Stimulated activated CD8-positive, alpha-beta memory T cell treated with anti-CD3 and anti-CD28 coated beads, Interleukin-4, amount 100 ng/mL, for 1 hour (primary cell): ENCODE measurements at places on chromosomes 4 and X.

GRCh38 chr4:98653890-98654867 is 4.2 kb downstream of the TSPAN5 start:
- no peak for DNase-seq

DNA sequence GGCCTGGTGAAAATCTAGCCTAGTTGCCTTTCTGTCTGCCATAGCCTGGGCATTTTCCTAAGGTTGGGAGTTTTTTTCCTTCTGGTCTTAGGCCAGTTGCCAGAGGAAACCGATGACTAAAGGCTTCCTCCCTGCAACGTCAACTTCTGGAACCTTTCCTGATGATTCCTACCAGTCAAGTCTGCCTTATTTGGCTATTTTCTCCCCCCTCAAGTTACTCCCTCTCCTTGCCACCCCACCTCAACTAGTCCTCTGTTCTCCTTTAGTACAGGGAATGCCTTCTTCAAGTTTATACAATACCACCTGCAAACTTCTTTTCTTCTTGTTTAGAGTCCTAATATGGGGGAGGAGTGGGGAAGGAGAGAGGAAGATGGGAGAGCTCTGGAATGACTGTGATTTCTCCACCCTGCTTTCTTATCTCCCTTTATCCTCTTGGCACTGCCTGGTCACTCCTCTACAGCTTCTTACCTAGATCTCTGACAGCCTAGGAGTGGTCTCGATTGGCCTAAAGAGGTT is 10.6 kb downstream of the MSN start:
- no peak for DNase-seq

- no peak for DNase-seq
These were observed 82.0 kb downstream of the MANBA start for GRCh38 chr4:102678695-102679335.

DNA sequence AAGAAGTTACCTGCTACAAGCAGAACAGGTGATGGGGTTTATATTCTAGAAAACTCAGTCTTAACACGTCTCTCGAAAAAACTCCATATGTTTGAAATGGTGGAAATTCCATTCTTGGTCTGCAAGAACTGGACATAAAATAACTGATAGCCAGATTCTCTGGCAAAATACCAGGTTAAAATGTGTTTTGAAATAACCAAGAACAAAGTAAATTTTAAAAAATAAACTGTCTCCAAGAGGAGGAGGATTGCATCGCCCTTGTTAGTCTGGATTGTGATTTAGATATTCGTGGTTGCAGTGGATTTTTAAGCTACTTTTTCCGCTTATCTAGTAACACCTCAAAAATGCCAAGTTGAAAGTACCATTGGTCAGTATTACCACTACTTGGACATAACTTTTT is 40.8 kb downstream of the CENPU start:
- no peak for DNase-seq

GRCh38 chrX:7606039-7606652 is 236.8 kb upstream of the VCX start:
- no peak for DNase-seq

- DNase-seq, result no peak
These were observed 61.3 kb downstream of the AR start for GRCh38 chrX:67604979-67605703.

DNA sequence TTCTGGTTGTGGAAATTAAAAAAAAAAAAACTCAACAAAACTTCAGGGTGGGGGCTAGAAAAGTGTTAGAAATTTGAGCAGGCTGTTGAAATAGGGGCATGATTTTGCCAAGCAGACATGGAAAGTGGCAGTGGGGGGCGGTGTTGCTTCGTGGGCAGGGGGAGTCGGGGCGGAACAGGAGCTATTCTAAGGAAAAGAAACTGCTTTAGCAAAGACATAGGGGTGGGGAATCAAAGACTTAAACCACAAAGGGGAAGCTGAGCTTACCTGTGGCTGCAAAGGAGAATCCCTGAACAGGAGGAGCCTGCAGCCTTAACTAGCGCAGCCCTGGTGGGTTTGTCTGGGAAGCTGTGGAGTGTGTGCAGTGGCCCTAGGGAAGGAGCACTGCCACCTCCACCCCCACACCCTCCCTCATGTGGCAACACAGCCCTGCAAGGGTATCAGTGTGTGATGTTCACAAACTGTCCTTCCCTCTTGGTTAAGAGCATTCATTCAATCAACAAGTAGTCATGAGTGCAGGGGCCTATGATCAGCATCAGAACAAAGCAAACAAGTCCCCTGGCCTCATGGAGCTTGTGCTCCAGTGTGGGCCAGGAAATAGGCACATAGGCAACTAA is 20.5 kb downstream of the SEL1L3 start:
- no peak for DNase-seq

- DNase-seq, result no peak
These were observed 20.7 kb downstream of the HAND2 start for GRCh38 chr4:173509036-173510001.

DNA sequence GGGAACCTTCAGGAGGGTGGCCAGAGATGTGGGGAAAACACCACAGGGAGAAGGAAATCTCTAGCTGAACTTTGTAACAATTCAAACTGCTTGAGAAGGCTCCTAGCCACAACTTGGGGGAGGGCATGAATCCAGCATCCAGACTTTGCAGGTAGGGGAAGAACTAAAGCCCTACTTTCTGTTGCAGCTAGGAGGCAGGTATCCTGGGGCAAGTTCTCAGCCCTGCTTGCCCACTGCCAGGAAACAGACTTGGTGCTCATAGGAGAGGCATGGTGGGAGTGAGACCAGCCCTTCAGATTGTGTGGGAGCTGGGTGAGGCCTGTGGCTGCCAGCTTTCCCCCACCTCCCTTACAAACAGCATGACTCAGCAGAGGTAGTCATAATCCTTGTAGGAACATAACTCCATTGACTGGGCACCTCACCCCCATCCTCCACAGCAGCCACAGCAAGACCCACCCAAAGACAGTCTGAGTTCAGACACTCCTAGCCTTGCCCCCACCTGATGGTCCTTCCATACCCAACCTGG is 209.5 kb upstream of the CPEB2 start:
- no peak for DNase-seq

DNA sequence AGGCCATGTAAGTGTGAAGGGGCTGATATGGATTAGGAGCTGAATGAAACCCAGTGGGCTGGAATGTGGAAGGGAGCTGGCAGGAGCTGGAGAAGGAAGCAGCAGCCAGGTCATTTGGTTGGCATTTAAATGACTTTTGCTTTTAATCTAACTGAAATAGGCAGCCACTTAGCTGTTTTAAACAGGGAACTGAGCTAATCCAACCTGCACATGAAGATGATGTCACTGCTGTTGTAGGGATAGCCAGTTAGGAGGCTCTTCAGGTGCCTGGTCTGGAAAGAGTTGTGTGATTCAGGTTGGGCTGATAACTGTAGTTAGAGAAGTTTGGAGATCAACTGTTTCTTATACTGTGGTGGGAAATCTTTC is 122.4 kb downstream of the PALLD start:
- no peak for DNase-seq

- no peak for DNase-seq
These were observed 14.5 kb upstream of the ENPP6 start for GRCh38 chr4:184232202-184232601.

- no peak for DNase-seq
These were observed 61.5 kb downstream of the TMEM131L start for GRCh38 chr4:153527690-153528089.
